Stimulated activated CD8-positive, alpha-beta memory T cell treated with anti-CD3 and anti-CD28 coated beads, Interleukin-15, amount 100 ng/mL, for 1 hour (primary cell): ENCODE measurements at places on chromosomes 4 and X.

- DNase-seq = no peak
Measured at GRCh38 chr4:183153190-183153916, 54.3 kb downstream of the WWC2 start.

GRCh38 chrX:46382595-46382994 lies 162.6 kb downstream of the ZNF674 start:
- DNase-seq = no peak

GRCh38 chr4:76061982-76062381 lies 12.5 kb upstream of the ART3 start:
- no peak for DNase-seq

GRCh38 chrX:30831082-30831481 lies 58.0 kb downstream of the TAB3 start:
- DNase-seq = no peak

GRCh38 chr4:60962286-60962685 lies 237.8 kb upstream of the ADGRL3 start:
- DNase-seq = no peak

DNA sequence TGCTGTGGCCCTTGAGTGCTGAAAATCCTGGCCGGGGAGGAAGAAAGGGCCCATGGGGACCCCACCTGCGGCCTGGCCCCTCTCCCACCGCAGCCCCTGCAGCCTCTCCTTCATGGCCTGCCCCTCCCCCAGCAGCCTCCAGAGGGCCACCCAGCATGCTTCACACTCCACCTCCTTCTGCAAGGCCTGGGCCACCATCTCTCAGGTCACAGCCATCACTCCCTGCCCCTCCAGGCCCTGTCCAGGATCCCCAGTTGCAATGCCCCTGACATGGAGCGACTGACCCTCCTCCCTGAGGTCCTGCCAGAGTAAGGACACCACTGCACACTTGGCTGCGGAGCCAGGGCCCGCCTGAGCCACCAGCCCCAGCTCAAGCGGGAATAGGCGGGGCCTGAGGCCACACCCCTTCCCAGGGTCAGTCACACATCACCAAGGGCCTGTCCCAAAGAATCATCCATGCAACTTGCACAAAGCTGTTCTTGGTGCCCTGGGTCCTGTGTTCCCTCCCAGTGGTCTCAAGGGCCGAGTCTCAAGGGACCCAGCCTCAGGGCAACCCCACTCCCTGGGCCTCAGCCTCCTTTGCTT lies 32.9 kb downstream of the CCNQ start:
- DNase-seq = no peak

DNA sequence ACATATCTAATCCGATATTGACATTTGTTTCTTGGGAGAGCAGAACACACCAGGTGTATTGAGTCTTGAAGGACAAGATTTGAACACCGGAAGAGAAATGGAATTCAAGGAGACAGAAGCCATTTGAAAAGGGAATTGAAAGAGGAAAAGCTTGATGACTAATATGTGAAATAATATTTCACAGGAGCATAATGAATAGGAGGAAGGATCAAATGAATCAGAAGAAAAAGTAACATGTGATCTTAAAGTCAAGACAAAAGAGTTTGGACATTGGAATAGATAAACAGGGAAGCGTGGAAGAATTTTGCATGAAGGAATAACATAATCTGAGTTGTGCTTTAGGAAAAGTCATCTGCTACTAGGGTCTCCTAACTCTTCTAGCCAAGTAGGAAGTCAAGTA lies 145.5 kb upstream of the PDHA2 start:
- DNase-seq = no peak

- DNase-seq = no peak
Measured at GRCh38 chr4:19051831-19052230, 1030.3 kb upstream of the LCORL start.

DNA sequence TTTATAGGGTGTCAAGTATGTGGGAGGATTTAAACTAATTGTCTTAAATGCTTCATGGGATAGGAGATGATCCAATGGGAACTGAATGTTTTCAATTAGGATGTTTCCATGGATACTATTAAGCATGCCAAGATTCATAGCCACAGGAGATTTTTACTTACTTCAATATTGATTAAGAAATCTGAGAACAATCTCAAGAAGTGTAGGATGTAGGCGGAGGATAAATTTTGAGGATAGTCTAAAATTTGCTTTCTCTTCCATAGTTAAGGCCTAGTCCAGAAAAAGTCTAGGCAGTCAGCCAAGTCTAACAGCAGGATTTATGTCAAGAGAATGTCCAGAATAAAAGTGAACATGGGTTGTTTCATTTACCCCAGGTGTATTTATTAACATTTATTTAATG lies 32.8 kb downstream of the REPS2 start:
- no peak for DNase-seq

DNA sequence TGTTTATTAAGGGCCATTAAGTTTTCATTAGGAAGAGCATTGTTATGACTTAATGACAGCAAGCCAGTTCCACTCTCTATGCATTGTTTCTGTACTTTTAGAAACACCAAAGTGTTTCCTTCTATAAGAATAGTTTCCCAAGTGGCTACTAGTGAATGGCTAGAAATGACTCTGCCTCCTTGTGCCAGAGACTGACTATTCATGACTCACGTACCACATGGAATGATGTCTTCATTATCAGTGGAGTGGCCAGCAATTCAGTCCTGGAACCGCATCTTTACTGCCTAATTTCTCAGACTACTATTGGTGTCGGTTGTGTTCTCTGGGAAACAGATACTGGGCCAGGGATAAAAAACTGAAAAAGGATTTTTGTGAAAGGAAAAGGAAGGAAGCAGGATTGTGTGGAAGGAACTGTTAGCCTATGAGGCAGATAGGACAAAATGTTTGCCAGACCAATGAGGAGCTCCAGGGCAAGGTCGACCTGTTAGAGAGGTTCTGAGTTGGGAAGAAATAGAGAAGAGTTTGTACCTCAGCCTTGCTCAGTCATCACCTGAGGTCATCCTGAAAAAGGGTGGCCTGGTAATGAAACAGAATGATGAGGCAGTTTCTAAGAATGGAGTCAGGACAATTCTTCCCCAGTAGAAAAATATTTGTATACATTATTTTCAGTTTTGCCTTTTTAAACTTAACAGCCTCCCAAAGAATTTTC lies 218.6 kb downstream of the SPCS3 start:
- DNase-seq = no peak
